ENCODE measurements at places on chromosomes 1 and 21. TPM values are rescaled to one million over a fixed set of nuclear protein-coding genes. Genes with fewer than 3 reads are reported as not detected.

Gene PAPPA2
- 0.32 TPM for total RNA-seq

GRCh38 chr1:170672316-170672715, 8.4 kb downstream of the PRRX1 start:
- no peak for DNase-seq

- no peak for DNase-seq
These were observed 44.0 kb downstream of the RUNX1 start for GRCh38 chr21:35005077-35005476.

Gene MAP1LC3C
- 0.24 TPM for total RNA-seq

GRCh38 chr1:212635141-212635631, 26.6 kb downstream of the ATF3 start:
- DNase-seq = no peak

GRCh38 chr21:29237110-29238052, 61.3 kb upstream of the BACH1 start:
- DNase-seq = no peak

DNA sequence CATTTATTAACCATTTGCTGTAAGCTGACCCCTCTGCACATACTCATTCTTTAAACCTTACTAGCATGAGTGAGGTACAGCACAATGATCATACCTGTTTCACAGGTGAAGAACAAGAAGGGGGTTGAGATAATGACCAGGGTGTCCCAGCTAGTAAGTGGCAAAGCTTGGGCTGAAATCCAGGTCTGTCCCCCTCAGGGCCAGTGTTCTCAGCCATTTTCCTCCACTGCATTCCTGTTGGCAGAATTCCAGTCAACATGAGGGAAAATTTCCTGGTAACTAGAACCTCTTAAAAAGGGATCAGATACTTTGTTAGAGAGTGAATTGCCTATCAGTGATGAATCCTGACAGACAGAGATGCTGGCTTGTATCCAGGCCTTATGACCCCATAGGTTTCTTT, 48.1 kb downstream of the SPATA46 start:
- no peak for DNase-seq
